NCI-H510A (cell line): ENCODE measurements at places on chromosomes 3 and 15.

DNA sequence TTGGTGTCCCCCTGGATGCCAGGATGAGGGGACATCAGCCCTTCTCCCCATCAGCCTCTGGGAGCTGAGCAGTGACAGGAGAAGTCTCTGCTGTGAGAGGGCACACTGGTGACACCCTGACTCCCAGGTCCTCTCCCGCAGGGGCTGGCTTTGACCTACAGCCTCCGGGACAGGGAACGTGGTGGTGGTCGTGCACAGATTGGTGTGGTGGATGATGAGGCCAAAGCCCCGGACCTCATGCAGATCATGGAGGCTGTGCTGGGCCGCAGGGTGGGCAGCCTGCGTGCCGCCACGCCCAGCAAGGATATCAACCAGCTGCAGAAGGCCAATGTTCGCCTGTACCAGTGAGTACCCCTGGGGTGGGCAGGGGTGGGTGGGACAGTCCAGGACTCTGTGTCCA lies 6.8 kb downstream of the VILL start:
- DNase-seq: no peak

DNA sequence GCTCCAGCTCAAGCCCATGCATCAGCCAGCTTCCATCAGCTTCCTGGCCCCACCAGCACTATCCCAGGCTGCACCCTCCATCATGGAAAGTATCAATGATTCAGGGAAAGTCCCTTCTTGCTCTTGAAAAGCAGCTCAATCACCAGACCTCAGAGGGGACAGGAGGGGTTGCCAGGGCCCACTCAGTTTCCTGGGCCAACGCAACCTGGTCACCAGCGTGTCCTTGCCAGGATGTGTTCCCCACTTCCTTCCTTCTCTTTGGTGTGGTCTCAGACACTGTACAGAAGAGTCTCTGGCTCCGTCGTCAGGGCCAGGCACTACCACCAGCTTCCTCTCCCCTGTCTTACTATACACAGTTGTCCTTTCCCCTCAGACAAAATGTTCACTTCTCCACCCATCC lies 3.0 kb downstream of the HDC start:
- no peak for DNase-seq

GRCh38 chr15:32923176-32923575 lies 205.4 kb downstream of the GREM1 start:
- DNase-seq: no peak

DNA sequence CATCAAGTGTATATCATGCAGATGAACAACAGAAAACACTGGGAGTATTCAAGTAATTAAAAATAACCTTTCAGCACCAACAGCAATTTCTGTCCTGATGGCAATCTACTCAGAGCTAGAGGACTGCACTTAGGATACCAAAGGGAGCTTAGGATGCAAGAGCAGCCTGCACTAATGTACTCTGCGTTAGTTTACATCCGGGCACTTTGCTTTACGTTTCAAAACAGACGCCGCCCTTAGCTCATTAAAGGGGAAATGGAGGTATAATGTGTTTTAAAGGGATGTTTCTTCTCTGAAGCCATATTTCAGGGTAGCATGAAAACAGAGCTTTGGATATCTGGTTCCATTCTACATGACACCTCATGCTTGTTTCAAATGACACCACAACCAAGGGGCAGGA lies 14.0 kb upstream of the B3GNT5 start:
- no peak for DNase-seq

GRCh38 chr3:161067335-161067734 lies 37.8 kb downstream of the B3GALNT1 start:
- no peak for DNase-seq

GRCh38 chr3:127366383-127366782 lies 78.5 kb upstream of the PRR20G start:
- DNase-seq: no peak

- no peak for DNase-seq
These were observed 59.5 kb upstream of the POU1F1 start for GRCh38 chr3:87335931-87336330.

DNA sequence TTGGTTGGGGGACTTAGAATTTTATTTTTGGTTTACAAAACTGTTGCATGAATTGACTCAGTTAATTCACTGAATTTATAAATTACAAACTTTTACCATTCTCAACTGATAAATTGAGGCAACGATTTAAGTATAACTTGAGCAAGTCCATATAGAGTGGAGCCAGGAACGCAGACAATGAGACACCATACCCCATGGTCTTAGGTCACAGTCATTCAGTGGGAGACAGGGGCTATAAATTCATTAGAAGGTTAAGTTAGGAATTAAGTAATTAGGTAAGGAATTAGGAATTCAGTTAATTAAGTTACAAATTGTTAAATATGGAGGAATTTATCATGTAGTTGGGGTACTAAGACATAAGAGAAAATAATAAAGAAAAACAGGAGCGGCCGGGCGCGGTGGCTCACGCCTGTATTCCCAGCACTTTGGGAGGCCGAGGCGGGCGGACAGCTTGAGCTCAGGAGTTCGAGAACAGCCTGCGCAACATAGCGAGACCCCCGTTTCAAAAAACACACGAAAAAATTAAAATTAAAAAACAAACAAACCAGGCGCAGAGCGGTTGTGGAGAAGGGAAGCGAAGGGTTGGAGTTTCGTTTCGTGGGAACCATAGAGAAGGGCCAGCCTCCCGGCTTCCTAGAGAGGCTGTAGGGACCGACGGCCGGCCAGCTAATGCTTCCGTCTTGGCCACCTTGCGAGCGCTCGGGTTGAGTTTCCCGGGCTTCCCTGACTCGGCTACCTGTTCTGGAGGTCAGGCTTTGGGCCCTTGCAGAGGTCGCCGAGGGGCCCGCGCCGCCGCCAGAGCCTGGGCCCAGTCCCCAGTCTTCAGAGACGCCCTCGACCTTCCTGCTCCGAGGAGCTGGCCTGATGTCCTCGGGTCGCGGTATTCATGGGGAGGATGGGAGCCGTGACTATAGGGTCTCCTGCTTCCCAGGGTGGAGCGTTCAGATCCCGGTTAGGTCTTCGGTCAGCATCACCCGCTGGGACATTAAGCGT lies at the start of gene ZNF619:
ZNF619 (plus strand) TSS at position 645 of the 993 bp plus-strand sequence. CDS start 858 bp downstream, outside the sequence.
- peak; percentile 27 for DNase-seq

- DNase-seq: no peak
These were observed 22.1 kb downstream of the CDIN1 start for GRCh38 chr15:36601497-36601932.

DNA sequence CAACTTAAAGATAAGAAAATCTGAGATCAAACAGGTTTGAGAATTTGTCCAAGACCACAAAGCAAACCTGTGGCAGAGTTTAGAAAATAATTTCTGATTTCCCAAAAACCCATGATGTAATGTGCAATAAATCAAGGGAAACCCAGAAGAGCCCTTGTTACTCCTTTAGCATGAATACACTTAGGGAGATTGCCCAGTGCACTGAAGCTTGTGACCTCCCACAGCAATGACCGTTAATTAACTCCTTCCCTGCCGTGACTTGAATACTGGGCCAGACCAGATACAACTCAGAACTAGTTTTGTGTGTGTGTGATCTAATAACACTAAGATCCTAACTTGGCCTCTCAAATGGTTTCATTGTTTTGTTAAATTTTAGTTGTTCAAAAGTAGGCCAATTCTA lies 2.5 kb downstream of the PRKAR2A start:
- no peak for DNase-seq

- DNase-seq: no peak
These were observed 2.0 kb upstream of the MELTF start for GRCh38 chr3:197031315-197032285.

- no peak for DNase-seq
These were observed 32.4 kb upstream of the HES1 start for GRCh38 chr3:194103505-194103904.

- DNase-seq: no peak
These were observed 919.9 kb downstream of the NAALADL2 start for GRCh38 chr3:175778994-175779393.
